ENCODE measurements at places on chromosomes 2 and 18.

DNA sequence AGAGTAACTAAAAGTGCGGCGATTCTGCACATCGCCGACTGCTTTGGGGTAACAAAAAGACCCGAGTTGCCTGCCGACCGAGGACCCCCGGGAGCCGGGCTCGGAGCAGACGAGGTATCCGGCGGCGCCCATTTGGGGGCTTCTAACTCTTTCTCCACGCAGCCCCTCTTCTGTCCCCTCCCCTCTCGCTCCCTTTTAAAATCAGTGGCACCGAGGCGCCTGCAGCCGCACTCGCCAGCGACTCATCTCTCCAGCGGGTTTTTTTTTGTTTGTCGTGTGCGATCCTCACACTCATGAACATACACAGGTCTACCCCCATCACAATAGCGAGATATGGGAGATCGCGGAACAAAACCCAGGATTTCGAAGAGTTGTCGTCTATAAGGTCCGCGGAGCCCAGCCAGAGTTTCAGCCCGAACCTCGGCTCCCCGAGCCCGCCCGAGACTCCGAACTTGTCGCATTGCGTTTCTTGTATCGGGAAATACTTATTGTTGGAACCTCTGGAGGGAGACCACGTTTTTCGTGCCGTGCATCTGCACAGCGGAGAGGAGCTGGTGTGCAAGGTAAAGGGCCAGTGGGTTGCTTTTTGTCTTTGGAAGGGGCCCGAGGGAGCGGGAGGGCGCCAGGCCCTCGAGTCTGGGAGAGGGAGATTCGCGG lies 1.4 kb downstream of the TRIB2 start:
- DNase-seq: peak; percentile 10

DNA sequence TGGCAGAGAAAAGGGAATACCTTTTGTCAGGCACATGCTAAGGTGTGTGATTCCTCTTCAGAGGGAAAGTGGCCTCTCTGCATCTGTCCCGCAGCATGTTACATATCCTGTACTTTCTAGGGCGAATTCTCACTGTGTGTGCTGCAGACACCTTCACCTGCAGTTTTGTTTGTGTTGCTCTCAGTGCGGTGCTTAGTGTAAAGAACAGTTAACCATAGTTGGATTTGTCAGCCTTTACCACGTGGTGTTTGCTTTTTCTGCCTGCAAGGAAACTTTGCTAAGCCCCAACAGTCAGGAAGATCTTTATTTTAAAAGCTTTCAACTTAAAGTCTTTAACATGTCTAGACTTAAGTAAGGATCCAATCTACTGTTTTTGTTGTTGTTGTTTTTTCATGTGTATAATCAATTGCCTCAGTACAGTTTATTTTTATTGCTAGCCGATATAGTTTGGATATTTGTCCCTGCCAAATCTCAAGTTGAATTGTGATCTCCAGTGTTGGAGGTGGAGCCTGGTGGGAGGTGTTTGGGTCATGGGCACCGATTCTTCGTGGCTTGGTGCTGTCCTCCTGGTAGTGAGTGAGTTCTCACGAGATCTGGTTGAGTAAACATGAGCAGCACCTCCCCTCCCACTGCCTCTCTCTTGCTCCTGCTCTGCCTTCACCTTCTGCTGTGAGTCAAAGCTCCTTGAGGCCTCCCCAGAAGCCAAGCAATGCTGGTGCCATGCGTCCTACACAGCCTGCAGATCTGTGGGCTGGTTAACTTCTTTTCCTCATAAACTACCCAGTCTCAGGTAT lies 90.6 kb downstream of the SNTG2 start:
- DNase-seq: no peak

GRCh38 chr18:35062408-35062807 lies 21.2 kb downstream of the MAPRE2 start:
- no peak for DNase-seq

GRCh38 chr2:49933711-49934110 lies 779.4 kb upstream of the FSHR start:
- DNase-seq: no peak

DNA sequence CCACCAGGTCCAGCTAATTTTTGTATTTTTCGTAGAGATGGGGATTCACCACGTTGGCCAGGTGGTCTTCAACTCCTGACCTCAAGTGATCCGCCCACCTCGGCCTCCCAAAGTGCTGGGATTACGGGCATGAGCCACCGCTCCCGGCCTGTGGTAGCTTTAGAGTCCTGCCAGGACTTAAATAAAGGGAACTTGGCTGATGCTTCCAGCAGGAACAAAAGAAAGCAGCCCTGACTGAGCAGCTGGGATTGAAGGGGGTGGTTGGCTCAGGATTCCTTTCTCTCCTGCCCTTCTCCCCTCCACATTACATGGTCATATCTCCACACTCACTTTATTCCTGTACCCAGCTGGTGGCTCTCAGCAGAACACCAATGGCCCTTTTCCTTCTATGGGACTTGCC lies 20.0 kb downstream of the EFHD1 start:
- DNase-seq: no peak

Measured in CD4-positive, alpha-beta T cell treated with Interferon gamma for 1 hour (primary cell).